ENCODE measurements at places on chromosomes 2 and 18. TPM values are rescaled to one million over a fixed set of nuclear protein-coding genes. Genes with fewer than 3 reads are reported as not detected.

- no peak for DNase-seq
These were observed 98.0 kb downstream of the AAK1 start for GRCh38 chr2:69545477-69545932.

- DNase-seq, result peak; percentile 94
These were observed 7.0 kb downstream of the SLC35F6 start for GRCh38 chr2:26770986-26771586.

SLC16A14 gene
- total RNA-seq, result not detected

- no peak for DNase-seq
These were observed 80.5 kb upstream of the UPP2 start for GRCh38 chr2:158021226-158021625.

- no peak for DNase-seq
These were observed 94.0 kb upstream of the DAPL1 start for GRCh38 chr2:158701101-158701500.

- DNase-seq, result peak; percentile 97
These were observed 172.2 kb upstream of the HAAO start for GRCh38 chr2:42964439-42965083.

SERPINB3 gene
- total RNA-seq, result not detected

GRCh38 chr2:9668687-9669345 is 38.0 kb upstream of the YWHAQ start:
- no peak for DNase-seq

DCDC2C gene
- total RNA-seq, result not detected

DNA sequence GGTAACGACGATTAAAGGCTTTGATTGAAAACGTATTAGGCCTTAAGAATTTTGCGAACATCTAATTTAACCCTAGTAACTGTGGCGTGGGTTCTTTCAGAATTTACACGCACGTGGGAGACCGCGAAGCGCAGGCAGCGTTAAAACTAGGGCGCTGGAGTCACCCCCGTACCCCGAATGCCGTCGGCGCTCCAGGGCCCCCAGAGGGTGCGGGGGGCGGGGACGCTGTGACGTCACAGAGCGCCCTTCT is 673 bp upstream of the SMCHD1 start:
- DNase-seq, result no peak

DNA sequence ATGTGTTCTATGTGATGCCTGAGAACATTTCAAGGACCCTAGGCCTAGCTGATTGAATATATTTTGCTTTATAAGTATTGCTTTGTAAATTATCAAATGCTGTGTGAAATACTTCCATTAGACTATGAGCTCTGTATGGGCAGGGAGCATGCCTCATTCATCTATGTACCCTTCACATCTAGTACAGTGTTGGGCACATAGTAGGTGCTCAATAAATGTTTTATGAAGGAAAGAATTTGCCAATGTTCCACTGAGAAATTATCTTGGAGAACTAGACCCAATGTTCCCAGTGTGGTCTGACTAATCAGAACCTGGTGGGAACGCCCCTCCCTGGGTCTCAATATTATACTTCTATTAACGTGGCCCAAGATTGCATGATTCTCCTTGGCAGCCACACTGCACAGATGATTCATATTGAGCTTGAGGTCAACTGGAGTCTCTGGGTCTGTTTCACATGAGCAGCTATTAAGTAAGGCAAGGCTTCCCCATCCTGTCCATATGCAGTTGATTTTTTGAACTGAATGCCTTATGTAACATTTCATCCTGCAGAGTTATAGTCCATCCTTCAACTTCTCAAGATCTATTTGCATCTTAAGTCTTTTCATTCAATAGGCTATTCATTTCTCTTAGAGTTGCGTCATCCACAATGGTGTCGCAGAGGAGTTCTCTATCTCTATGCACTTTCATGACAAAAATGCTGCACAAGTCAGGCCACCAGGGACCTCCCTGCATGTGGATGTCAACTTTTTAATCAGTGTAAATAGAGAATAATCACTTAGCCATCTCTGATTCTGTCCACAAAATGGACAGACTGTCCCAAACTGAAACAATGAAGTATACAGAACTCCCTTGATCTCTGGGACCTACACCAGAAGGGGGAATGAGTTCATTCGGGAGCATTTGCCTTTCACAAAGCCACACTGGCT is 257.6 kb downstream of the CYP26B1 start:
- DNase-seq, result peak; percentile 97

- no peak for DNase-seq
These were observed 81.5 kb upstream of the RMDN2 start for GRCh38 chr2:37843556-37843955.

SMAD4 gene
- total RNA-seq, result 57.2 TPM

- no peak for DNase-seq
These were observed 43.3 kb downstream of the NFATC1 start for GRCh38 chr18:79438898-79439627.

GALNT13 gene
- not detected for total RNA-seq

HMSD gene
- not detected for total RNA-seq

GRCh38 chr2:190053426-190053825 is 9.1 kb downstream of the MSTN start:
- no peak for DNase-seq

CAPN14 gene
- 0.96 TPM for total RNA-seq

OSBPL1A gene
- 35.4 TPM for total RNA-seq

GRCh38 chr2:73111073-73112025 is 1.4 kb downstream of the RAB11FIP5 start:
- DNase-seq, result peak; percentile 60

DNA sequence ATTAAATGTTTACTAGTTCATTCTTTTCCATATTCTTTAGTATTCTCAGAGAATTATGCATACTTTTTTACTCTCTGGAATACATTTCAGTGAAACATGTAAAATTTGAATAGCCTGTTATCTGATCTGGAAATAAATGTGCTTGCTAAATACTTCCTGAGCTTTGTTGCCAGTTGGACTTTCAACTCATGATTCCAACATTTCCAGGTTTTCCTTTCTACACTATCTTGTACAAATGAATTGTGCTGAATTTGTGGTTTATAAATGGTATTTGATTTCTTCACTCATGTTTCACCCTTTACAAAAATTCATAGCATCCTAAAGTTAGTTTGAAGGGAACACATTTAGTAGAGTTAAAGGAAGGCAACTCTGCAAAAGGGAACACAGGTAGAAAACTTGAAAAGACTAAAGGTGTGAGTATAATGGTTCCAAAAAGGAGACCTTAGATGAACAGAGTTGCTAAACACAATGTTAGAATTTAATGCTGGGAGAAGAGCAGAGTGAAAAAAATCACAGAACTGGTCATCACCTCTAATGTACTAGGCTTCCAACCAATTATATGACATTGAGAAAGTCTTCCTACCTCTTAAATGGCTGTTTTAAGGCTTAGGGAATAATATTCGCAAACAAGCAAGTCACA is 28.6 kb downstream of the SYT4 start:
- DNase-seq, result no peak

DNA sequence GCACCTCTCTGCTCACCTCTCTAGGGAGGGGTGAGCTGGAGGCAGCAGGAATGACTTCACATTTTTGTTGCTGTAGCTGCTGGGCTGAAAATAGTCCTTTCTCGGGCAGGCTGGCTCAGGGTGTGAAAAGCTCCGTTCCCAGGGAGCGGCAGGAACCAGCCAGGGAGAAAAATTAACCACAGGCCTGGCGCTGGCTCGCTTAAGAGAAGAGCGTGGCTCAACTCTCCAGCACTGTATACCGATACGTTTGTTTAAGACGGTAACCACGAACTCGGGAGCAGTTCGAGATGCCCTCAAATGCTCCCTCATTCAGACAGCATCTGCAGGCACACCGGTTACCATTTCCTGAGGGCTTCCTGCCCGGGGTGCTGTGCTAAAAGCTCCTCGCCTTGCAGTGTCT is 129.6 kb downstream of the CELF4 start:
- no peak for DNase-seq

- DNase-seq, result peak; percentile 47
These were observed 99.9 kb upstream of the FN1 start for GRCh38 chr2:215535741-215536140.

GRCh38 chr2:84224121-84224520 is 235.0 kb downstream of the SUCLG1 start:
- DNase-seq, result no peak

PSTPIP2 gene
- total RNA-seq, result 0.68 TPM

GRCh38 chr2:9739531-9739964 is 103.7 kb upstream of the TAF1B start:
- DNase-seq, result peak; percentile 54

DNA sequence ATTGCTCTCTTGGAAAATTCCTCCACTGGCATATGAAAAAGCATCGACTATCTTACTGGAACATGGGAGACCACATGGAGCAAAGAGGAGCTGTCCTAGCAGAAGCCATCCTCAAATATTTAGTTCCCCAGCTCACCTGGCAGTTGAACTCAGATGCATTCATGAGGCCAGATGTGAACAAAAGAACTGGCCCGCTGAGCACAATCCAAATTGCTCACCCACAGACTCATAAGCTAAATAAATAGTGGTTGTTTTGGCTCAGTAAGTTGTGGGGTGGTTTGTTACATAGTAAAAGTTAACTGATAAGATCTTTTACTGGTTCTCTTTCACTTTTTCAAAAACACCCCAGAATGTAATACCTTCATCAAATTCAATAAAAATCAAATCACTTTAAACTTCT is 108.6 kb upstream of the CWC22 start:
- no peak for DNase-seq

- no peak for DNase-seq
These were observed 41.4 kb downstream of the TET3 start for GRCh38 chr2:74025971-74026612.

- no peak for DNase-seq
These were observed 1.2 kb upstream of the SDC1 start for GRCh38 chr2:20226152-20226545.

DNA sequence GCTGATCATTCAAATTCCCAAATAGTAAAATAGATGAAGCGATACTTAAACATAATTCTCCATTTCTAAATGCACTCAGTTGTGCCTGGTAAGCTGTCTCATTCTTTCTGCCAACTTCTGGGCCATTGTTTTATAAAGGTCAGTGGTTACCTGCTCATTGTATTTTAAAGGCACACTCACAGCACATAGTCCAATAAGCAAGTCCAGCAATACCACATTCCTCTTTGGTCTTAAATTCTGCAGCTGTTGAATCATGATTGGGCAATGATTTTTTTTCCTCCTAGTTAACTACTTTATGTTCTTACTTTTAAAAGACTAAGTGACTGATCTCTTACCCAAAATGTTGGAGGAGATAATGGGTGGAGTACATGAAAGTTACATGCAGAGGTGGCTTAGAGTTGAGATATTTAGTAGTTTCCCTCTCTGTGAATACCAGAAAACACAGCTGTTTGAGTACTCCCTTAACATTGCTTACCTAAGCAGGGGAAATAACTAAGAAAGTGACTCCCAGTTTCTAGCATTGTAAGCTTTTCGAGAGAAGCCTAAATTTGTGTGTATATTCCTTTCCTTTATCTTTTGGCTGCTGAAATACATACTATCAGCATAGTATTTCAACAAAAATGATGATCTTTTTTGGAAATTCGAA is 220.7 kb downstream of the CAMKMT start:
- DNase-seq, result no peak

DNA sequence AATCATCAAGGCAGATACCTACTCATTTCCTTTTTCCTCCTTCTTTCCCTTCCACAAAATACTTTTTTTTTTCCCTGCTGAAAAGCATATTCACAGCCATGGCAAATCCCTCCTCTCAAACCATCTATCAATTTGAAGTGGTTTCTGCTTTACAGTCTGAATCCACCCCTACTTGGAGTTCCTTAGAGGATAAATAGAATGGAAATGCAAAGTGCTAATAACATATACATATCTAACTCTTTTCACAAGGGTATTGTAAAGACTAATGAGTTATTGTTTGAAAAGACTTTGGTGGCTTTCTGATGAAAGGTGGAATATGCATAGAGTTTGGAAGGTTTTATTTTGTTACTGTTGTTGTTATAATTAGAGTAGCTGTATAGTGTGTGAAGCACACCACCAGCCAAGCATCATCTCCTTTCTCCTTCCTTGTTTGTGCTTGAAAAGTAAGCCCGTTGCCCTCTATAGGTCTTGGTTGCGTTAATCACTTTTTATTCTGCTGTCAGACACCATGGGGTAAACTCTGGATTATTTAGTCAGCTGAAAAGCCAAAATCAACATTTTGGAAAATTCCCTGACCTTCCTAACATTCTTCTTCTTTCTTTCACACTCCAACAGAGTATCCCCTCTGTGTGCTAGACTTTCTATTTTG is 2126.9 kb upstream of the CELF4 start:
- DNase-seq, result no peak

BMPR2 gene
- 28.7 TPM for total RNA-seq

TLX2 gene
- total RNA-seq, result 4.2 TPM

GRCh38 chr2:195500879-195501278 is 156.1 kb upstream of the SLC39A10 start:
- no peak for DNase-seq

GRCh38 chr2:197251576-197251975 is 59.0 kb downstream of the ANKRD44 start:
- DNase-seq, result no peak

VWA3B gene
- not detected for total RNA-seq

DNA sequence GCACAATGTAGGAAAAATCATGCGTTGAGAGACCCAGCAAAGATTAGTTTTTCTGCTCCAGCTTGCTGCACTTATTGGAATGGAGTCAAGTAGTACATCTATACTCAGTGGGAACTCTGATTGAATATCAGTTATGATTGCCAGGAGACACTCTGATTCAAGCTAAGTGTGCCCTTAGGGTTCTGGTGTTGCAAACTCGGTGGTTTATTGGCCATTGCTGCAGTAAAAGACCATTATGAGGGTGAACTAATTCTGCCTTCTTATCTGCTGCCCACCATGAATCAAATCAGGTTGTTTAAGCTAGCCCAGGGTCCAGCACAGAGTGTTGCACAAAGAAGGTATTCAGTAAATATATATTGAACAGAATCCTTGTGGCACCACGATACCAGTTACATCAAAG is 74.8 kb upstream of the GLS start:
- DNase-seq, result no peak

DNA sequence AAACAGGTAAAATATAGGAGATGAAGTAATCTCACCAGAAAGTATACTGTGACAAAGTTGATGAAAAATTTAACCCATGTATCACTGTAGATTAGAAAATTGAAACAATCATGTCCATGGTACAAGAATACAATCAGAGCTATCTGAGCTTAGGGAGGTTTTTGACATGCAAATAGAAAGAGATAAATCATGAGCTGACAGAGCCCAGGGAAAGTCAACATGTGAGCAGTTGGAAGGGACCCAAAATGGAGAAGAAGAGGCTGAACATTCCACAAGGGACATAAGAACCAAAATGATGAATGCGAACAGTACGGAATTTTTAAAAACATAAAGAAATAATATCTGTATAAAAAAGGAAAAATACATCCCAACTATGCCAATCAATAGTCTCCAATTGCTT is 395.4 kb upstream of the CYRIA start:
- no peak for DNase-seq

DNA sequence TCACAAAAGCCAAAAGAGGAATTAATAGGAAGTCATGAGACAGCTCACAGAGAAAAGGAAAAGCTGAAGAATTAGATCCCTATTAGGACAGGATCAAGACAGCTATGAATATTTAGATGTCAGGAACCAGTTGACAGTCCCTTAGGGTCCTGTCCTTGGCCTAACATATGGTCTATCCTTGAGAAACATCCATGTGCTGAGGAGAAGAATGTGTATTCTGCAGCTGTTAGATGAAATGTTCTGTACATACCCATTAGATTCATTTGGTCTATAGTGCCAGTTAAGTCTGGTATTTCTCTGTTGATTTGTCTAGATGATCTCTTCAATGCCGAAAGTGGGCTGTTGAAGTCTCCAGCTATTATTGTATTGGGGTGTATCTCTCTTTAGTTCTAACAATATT is 37.6 kb upstream of the SLC40A1 start:
- DNase-seq, result no peak

All from RPMI7951 (cell line).